ENCODE measurements at places on chromosomes 16 and 17.

- DNase-seq, result no peak
These were observed 7.3 kb downstream of the HS3ST4 start for GRCh38 chr16:25699069-25699468.

GRCh38 chr17:47291242-47291873 is 32.4 kb upstream of the EFCAB13 start:
- no peak for DNase-seq

DNA sequence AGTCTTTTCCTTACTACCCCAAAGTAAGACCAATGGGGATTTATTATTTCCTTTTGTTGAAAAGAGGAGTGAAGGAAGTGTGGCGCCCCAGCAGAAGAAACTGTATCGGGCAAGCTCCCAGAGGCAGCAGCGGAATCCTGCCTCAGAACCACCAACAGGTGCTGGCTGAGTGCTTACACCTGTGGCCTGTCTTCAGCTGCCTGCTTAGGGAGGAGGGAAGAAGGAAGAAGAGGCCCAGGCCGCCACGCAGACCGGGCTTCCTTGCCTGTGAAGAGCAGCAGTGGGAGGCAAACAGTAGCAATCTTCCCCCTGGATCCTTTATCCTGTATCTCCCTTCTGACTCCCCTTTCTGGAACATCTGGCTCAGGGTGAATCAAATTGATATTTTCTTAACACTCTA is 134.7 kb downstream of the AATF start:
- peak; percentile 63 for DNase-seq

- DNase-seq, result no peak
These were observed 15.2 kb upstream of the SSTR5 start for GRCh38 chr16:1057252-1057932.

- no peak for DNase-seq
These were observed 42.1 kb downstream of the AIPL1 start for GRCh38 chr17:6392609-6393350.

DNA sequence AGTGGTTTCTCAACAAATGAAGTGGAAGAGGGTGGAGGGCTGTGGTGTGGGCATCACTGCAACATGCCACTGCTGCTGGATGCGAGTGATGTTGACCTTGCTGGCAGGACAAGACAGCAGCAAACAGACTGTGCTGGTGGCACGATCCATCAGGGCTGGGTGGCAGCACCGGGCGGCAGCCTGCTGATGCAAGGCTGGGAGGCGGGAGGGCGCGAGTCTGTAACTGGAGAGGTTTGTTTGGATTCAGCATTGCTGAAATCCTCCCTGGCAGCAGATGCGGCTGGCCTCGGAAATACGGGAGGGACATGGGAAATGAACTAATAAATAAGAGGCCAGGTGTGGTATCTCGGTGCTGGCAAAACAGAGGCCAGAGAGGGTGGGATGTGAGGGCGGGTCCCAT is 224.2 kb downstream of the ENGASE start:
- no peak for DNase-seq

DNA sequence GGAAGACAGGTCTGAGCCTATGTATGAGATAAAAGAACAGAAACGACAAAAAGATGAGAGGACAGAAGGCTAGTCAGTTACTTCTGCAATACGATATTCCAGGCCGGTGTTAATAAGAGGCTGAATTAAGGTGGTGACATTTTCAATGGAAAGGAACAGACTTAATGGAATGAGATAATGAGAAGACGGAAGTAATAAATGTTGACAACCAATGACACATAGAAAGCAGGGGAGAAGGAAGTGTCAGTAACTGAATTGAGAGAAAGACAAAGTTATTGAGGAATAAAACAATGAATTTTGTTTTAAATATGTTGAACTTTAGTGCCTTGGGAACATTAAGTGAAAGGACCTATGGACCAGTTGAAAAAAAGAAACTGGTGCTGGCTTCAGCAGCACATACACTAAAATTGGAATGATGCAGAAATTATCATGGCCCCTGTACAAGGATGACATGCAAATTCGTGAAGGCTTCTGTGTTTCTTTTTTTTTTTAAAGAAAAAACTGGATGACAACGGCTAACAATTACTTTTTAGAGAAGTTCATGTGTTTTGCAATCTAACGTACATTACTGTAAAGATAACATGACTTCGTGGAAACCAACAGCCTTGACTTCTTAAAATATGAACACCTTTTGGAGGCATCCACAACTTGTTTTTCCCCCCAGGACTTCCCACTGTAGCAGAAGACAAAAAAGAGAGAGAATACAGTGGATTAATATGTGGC is 18.5 kb upstream of the CPD start:
- DNase-seq, result no peak

- no peak for DNase-seq
These were observed 287.7 kb downstream of the FOXL1 start for GRCh38 chr16:86865851-86866662.

- no peak for DNase-seq
These were observed 11.3 kb upstream of the RNPS1 start for GRCh38 chr16:2278956-2279800.

GRCh38 chr17:48023400-48024148 is 14.0 kb downstream of the COPZ2 start:
- peak; percentile 88 for DNase-seq

DNA sequence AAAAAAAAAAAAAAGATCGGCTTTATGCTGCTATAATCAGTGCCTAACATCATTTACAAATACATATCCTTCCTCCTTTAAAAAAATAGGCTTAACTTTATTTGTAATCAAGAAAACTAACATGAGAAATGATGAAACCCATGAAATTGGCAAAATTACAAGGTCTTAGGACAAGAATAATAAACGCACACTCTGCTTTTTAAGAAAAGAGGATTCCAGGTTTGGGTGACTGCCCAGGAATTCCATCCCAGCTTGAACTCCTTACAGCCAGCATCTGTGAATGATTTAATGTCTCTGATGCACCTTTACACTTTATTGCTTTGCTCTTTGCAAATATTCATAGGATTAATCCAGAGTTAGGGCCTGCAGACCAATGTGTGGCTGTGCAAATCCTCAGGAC is 196.0 kb downstream of the CBLN1 start:
- no peak for DNase-seq

All from kidney (tissue), 22 donors.